ENCODE measurements at places on chromosomes 2 and 18. TPM values are rescaled to one million over a fixed set of nuclear protein-coding genes. Genes with fewer than 3 reads are reported as not detected.

The OR6B2 gene
- total RNA-seq = not detected

The KCNG2 gene
- 0.25 TPM for total RNA-seq

The ANKRD30BL gene
- total RNA-seq = 8.9 TPM

The GPBAR1 gene
- total RNA-seq = 0.25 TPM

The HAAO gene
- total RNA-seq = 1.5 TPM

The SP9 gene
- total RNA-seq = 9.8 TPM

The GPR45 gene
- total RNA-seq = 1.7 TPM

The SCYGR5 gene
- total RNA-seq = not detected

The EIPR1 gene
- 31.2 TPM for total RNA-seq

The PRLH gene
- not detected for total RNA-seq

The NEB gene
- 1.7 TPM for total RNA-seq

The IL1A gene
- not detected for total RNA-seq

The PSMA8 gene
- total RNA-seq = not detected

The CNDP1 gene
- 0.49 TPM for total RNA-seq

The C2orf92 gene
- total RNA-seq = 3.7 TPM

The NAT8 gene
- total RNA-seq = not detected

The HRH4 gene
- not detected for total RNA-seq

Data from temporal lobe (tissue), 4 donors.